ENCODE measurements at places on chromosomes 1 and 21.

DNA sequence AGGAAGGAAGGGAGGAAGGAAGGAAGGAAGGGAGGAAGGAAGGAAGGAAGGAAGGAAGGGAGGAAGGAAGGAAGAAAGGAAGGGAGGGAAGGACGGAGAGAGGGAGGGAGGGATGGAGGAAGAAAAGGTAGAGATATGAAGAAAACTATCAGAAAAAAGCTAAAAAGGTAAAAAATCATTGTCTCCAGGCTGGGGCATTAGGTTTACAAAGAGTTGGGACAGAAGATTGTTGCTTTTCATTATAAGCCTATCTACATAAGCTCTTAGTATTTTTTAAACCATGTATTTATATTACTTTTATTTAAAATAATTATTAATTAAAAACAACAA, 7.2 kb upstream of the PINK1 start:
- no peak for DNase-seq

DNA sequence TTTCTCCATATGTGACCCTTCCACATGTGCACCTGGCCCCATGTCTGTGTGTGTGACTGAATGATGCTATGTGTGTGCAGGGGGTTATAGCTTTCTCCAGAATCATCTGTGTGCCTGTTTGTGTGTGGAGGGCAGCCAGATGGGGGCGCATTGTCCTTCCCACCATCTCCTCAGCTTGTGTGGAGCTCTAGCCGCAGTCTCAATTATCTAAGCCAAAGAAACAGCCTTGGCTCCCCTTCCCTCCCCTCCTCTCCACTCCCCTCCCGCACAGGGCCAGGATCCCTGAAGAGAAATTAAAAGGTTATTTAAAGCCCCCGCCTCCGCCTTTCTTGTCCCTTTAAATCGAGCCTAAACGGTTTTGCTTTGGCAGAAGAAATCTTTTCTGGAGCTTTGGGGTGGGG, 1.8 kb upstream of the DMBX1 start:
- DNase-seq, result no peak

- no peak for DNase-seq
Observed at GRCh38 chr1:75985827-75986226, 53.6 kb upstream of the ASB17 start.

- no peak for DNase-seq
Observed at GRCh38 chr1:157278383-157279137, 140.4 kb upstream of the ETV3 start.

DNA sequence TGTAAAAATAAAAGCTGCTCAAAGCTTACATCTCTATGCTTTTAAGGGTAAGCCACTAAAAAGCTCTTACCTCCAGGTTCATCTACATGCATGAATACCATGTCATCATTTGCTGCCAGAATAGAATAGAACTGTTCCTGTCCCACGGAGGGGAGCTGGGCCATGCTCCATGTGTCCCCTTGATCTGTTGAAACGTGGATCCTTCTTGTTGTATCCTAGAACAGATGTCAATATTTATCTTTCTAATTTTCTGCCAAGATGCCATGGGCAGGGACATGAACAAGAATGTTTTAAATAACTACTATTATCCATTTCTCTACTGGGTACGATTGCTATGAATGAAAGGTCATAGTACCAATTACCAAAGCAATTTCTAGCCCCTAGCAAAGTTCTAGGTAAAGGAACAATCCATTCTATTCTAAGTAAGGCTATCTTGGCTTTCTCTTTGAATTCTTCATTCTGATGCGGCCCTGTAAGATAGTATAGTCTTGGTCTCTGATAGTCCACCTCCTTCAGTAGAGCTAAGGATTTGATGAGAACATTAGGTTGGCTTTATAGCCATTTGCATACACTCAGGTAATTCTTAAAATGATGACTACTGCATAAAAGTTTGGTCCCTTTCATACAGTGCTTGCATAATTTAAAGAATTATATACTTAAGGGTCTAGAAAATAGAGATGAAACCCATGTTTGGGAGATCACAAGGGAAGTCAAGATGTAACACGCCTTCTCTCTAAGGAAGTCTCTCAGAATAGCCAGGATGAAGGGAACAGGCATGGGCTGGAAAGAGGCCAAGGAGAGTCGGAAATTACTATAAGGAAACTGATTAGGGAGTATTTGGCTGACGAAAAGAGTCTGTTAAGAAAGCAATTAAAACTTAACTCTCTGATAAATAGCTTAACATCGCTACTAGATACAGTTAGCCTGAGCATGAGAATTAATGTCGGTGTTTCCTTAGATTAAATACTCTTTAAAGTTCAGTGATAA, 35.4 kb upstream of the MYBPHL start:
- no peak for DNase-seq

DNA sequence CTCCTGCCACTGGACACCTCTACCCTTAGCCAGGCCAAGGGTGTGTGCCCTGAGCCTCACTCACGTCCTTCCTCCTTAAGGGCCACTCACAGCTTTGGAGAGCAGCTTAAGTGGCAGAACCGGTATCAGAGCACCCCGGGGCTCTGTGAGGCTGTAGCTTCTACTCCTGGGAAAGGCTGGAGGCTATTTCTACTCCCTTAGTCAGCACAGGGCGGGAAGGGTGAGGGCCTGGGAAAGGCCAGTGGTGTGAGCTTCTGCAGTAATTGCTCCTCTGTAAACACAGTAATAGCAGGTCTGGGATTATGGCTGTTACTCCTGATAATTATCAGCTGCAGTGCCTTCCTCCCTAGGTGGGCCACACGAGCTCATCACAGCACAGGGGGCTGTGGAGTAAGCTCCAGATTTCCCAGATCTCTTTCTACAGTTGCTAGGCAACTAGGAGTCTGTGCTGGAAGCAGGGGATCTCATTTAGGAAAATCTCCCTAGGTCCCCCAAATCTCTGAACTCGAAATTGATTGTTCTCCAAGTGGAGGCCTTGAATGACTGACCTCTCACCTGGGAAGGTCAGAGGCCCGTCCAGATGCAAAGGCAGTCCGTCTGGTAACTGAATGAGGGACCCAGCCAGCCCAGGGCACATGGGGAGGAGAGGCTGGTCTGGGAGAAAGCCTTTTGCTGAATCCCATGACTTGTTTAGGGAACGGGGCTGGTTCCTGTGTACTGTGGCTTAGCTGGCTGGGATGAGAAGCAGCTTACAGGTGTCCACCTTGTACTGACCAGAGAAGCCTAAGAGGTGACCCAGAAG, 29.3 kb downstream of the IER5 start:
- DNase-seq, result no peak

- no peak for DNase-seq
Observed at GRCh38 chr1:199205740-199206441, 567.1 kb downstream of the PTPRC start.

GRCh38 chr1:47767741-47768100, 229.5 kb downstream of the TRABD2B start:
- no peak for DNase-seq

Measured in left hindlimb (tissue), 1 donor.